ENCODE measurements at places on chromosomes 7 and 10.

- DNase-seq = no peak
Observed at GRCh38 chr10:85789982-85790789, 576.4 kb downstream of the GRID1 start.

- DNase-seq = no peak
Observed at GRCh38 chr10:13925971-13926780, 339.4 kb downstream of the PRPF18 start.

DNA sequence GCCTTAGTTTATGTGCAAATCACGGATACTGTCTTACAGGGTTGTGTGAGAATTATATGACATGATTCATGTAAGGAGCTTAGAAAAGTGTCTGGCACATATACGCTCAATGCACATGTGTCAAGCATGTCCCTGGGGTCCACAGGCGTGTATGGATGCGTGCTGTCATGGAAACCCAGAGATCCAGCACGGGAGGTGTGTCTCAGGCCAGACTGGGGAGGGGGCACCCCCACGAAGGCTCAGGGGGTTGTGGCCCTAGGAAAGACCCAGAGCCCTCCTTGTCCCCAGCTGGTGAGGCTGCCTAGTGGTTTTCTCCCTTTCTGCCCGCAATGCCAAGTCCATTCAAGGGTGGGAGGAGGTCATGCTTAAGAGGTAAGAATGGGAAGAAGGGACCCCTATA lies 9.1 kb downstream of the BTBD16 start:
- DNase-seq = no peak

DNA sequence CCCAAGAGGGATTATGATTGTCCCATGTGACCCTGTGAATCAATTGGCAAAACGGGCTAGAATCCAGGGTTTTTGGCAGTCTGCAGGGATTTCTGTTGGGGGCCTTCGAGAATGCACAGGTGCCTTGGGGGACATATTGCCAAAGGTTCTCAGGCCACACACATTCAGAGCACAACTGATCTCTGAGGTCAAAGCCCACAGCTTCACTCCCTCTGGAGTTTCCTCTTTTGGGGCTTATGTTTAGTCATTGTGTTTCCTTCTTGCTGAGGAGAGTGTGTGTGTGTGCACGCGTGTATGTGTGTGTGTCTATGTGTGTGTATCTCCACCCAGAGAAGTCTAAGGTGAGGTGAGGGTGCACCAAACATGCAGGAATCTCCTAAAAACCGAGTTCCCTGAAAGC lies 8.8 kb downstream of the PPIF start:
- no peak for DNase-seq

GRCh38 chr7:40194745-40195144 lies 59.9 kb downstream of the SUGCT start:
- DNase-seq = no peak

All from NCI-H526 treated with DMSO at 0.1 percent for 48 hours (cell line).